ENCODE measurements at places on chromosomes 2 and 18. TPM values are rescaled to one million over a fixed set of nuclear protein-coding genes. Genes with fewer than 3 reads are reported as not detected.

GRCh38 chr18:57544936-57545660 lies 41.4 kb downstream of the FECH start:
- no peak for DNase-seq

DNA sequence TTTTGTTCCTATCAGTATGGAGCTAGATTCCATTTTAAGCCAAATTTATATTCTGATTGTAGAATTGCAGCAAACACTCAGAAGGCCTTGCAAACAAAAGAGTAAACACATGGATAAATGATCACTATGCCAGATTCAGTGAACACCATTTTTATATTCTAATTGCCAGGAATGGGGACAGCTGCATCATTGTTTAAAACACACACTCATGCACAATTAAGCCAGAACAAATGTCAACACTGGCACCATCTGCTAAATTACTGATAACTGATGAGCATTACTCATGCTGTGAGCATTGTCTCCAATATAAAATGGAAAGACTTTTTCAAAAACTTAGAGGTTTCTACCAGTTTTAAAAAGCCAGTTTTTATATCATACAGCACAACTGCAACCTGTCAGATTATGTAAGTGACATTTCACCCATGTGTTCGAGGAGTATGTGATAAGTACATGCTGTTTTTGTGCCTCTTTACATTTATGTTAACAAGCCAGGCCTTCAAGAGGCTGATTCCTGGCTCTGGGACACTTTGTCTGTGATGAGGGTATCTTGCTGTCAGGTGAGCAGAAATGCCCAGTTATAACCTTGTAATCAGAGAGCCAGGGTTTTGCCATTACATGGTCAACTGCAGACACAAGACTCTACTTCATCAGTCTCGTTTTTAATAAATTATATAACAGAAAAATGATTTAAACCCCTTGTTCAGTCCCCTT lies 4.4 kb upstream of the ST8SIA5 start:
- DNase-seq, result no peak

CDC42EP3 gene
- total RNA-seq, result not detected

DNA sequence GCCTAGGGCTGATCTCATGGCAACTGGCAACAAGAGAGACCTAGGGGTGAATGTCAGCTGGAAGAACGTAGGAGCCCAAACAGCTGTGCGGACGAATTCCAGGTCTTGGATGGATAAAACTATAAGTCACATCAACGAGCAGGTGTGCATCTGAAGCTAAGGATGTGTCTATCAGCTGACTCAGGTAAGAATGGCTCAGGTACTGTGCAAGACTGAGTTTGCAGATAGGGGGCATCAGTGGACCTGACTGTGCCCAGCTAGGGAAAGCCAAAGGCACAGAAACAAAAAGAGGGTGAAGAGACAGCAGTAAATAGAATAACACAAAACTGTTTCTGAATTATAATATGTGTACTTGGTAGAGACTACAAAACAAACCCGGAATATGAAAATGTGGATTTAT lies 357.3 kb downstream of the ZEB2 start:
- DNase-seq, result peak; percentile 35
